ENCODE measurements at places on chromosomes 4 and X.

GRCh38 chr4:52894443-52894842 lies 32.3 kb downstream of the RASL11B start:
- DNase-seq = no peak

DNA sequence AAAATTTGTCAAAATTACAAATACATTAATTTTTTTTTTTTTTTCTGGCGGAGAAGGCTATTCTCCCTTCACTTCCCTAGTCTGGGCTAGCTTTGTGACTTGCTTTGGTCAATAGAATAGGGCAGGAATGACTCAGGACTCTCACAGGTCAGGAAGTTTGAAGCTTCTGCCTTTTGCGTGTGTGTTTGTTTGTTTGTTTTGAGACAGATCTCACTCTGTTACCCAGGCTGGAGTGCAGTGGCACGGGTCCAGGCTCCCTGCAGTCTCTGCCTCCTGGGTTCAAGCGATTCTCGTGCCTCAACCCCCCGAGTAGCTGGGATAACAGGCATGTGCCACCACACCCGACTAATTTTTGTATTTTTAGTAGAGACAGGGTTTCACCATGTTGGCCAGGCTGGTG lies 55.9 kb upstream of the USP9X start:
- DNase-seq = no peak

DNA sequence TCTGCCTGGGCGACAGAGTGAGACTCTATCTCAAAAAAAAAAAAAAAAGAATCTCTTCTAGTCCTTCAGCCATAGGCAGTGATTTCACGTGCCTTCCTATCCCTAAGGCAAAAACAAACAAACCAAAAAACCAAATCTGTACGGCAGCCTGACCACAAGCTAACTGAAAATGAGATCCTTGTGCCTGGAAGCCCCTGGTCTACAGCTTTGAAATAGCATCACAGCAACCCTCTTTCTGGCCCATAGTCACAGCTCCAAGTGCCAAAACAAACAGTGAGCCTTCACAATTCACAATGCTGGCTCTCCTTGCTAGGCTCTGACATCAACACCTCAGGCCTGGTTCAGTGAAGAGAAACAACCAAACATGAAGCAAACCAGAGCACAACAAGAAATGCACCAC lies 46.1 kb downstream of the TMEM150C start:
- DNase-seq = no peak

- no peak for DNase-seq
Measured at GRCh38 chrX:123878252-123878721, 18.4 kb downstream of the XIAP start.

- peak; percentile 18 for DNase-seq
Measured at GRCh38 chr4:138981930-138982390, 33.6 kb upstream of the NOCT start.

DNA sequence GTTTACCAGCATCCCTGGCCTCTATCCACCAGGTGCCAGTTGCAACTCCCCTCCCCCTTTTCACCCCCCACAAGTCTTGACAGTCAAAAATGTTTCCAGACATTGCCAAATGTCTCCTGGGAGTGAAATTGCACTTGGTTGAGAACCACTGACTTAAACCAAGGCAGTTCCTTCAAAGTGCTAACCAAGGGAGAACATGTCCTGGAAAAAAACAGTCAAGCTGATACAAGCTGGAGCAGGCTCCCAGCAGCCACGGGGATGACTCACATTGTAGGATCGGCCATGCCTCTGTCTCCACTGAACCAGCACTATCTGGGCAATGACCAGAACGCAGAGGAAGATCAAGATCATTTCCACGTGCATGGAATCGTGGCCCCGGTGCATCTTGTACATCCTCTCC lies 11.4 kb downstream of the RNF175 start:
- DNase-seq = peak; percentile 30

DNA sequence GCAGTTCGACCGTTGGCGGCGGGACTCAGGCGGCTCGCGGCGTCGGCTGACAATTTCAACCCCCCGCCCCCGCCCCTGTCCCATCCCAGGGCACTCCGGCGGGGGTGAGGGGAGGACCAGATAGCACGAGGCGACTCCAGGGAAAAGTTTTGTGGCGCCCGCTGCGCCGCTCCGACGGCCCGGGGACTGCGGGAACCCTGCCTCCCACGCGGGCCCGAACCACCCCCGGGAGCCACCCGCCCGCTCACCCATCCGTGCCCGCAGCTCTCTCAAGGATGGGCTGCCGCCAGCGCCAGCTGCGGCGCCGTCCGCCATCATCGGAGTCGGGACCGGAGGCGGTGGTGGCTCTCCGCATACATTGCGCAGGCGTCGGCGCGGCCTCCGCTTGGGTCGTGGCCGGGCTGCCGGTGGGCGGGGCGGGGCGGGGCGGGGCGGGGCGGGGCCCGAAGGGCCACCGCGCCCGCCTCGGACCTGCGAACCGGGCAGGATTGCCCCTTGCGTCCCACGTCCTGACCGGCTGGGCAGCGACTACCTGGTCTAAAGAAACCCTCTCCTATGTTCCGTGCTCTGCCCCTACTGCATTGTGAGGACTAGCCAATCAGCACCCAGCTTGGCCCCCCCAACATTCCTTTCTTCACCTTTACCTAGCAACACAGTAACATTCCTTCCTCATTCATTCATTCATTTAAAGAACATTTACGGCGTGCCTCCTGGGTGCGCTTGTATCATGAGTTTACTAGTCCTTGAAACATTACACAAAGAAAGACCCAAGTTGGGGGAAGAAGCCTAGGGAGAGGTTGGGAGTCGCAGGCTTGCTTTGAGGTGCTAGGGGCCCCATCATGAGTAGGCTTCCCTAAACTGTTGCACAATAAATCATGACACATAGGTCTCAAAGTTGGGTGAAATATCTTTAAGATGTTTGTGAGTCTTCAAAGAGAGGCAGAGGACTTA lies at the start of gene MAP7D3:
TSS of gene MAP7D3 (minus strand) at position 360 of the 951 bp plus-strand sequence. CDS start at position 318, 42 bp downstream.
- no peak for DNase-seq

GRCh38 chrX:77528034-77528433 lies 80.8 kb downstream of the FGF16 start:
- no peak for DNase-seq

DNA sequence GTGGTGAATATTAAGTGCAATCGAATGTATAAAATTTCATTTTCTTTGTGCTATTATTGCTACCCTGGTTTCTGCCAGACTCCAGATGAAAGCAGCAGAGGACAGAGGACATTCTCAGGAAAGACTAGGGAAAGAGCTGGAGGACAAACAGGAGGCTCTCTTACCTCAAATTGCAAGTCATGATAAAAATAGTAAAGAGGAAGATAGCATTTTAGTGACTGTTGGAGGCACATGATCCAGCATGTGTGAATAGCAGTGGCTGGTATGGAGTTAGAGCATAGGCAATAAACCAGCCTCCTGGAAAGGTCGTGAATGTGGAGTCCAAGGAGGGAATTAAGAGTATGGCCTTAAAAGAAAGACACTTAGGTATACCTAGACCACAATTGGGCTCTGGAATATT lies 1040.0 kb downstream of the STPG2 start:
- DNase-seq = no peak

DNA sequence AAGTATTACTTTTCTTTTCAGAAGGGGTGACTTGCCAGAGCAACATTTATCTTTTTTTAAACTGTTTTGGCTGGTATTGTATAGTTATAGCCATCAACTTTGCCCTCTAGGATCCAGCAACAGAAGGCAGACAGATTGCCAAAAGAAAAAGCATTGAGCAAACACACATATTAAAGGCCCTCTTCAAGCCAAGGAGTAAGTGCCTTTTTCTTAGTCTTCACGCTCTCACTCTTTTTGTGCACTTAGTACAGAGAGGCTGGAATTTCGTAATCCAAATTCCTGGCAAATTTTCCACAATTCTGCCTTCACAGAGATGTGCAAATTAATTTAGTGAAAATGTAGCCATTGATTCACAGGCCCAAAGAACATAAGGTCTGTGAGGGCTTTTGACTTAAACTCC lies 253.1 kb upstream of the EDA2R start:
- DNase-seq = no peak

GRCh38 chrX:38347136-38347535 lies 5.3 kb upstream of the OTC start:
- peak; percentile 17 for DNase-seq

GRCh38 chr4:43754566-43754965 lies 694.0 kb downstream of the KCTD8 start:
- no peak for DNase-seq

DNA sequence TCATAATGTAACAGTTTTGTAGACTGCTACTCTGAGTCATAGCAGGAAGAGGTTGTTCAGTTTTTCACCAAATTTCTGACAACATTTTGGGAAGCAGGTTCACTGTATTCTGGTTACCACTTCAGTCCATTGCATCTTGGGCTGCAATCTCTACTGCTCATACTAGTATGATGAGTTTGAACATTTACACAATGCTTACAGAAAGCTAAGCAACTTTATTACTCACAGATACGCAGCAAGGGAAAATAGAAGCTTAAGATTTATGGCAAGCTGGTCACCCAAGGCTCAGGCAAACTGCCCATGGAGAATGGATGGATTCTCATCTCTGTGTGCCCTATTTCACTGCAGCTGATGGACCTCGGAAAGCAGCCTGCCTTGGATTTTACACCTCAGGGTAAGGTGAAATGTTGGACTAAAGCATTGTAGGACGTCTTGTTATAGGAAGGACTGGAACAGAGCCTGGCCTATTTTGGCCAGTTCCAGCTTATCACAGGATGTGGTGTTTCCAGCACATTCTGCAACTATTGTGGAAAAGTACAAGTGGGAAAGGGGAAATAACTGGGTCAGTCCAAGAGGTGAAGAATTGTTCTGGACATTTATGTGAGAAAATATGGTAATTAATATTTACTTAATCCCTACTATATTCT lies 887.1 kb upstream of the AGA start:
- no peak for DNase-seq

GRCh38 chrX:155134255-155134654 lies 62.9 kb downstream of the BRCC3 start:
- DNase-seq = no peak

- no peak for DNase-seq
Measured at GRCh38 chr4:88674565-88674964, 23.1 kb downstream of the NAP1L5 start.

- DNase-seq = no peak
Measured at GRCh38 chr4:102139132-102139573, 206.1 kb downstream of the SLC39A8 start.

DNA sequence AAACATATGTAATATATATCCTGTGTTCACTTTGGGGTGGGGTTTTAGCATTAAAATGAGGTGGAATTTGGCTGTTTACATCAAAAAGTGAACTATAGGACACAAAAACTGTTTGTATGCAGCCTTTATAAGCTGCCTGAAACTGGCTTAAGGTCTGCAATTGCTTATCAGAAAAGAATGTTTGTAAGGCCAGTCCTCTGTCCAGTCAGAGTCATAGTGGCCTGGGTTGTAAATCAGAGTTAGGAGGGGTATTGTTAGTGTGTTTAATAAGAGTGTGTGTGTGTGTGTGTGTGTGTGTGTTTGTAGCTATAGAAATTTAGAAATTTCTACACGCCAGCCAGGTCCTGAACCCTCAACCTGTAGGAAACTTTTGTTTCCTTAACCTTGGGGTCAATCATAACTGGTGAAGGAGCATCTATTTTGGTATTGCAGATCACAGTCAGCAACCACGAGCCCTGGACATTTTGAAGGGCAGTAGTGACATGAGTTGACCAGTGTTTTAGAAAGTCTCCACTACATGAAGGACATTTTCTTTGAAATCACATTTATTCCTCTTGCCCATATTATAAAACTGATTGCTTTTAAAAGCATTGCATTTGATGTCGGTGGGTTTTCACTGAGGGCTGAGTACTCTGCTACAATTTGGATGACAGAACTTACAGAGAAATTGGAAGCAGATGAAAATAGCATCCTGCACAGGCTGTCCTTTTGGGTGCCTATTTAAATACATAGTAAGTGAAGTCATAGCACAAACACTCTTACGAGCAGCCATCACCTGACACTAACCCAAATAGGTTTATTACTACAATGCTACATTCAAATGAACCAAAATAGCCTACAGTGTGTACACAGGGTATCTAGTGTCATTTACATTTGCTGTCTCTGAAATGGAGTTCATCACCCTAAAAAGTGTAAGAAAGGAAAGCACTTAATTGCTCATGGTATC lies 11.2 kb upstream of the TMEM154 start:
- DNase-seq = no peak

DNA sequence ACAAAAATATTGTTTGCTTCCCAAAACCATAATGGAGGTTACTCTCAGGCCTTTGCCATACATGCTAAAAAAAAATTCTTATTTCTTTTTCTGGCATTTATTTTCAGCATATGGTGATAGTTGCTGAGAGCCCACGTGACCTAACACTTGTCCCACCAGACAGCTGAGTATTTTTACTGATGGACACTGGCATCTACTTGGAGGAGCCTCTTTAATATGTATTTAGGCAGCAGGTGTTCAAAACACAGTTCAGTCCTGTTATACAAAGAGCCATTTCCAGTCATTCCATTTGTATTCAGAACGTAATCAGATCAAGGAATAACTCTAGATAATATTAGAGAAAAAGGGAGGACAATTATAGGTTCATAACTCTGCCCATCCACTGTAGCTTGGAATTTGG lies 95.5 kb downstream of the CXCL13 start:
- no peak for DNase-seq

DNA sequence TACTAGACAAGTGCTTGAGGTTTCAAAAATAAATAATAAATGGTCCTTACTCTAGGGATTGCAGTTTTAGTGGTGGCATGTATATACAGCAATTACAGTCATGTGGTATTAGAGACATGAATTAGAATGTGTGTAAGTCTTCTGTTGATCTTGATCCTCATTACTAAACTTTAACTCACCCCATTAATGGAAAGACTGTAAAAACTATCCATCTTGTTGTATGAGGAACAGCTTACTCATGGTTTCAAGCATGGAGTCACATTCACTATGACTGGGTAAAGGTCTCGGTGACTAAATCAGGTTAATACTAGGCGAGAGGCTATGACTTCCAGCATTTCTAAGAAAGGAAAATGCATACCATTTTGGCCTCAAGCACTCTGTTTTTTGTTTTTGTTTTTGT lies 107.0 kb upstream of the HPGD start:
- no peak for DNase-seq

DNA sequence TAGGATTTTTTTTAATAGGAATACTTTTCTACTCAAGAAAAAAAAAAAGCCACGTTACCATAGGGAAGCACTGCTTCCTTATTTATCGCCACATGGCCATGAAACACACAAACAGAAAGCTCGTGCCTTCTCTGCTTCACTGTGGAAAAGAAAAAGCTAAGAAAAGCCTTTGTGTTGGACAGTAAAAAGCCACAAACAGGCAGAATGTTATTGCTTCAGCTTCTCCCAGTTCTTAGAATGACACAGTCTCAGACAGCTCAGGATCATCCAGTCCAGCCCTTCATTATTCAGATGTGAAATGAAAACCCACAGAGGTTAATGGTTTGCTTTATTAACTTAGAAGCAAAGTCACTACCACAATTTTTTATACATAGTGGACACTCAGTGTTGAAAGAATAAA lies 181.6 kb upstream of the NOCT start:
- no peak for DNase-seq

DNA sequence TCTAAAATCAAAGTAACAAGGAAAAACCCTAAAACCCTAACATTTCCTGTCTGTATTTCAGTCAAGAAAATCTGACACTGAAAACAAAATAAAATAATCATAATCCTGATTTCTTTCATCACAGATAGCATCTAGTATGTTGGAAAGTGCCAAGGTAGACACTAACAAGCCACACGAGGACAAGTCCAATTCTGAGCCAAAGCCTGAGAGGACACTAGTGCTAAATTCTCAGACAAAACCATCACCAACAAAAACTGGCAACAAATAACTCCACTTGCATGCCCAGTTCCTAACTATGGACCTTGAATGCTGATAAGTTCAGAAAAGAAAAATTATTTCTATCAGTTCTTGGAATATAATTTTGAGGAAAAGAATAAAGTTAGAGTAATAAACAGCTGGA lies 113.7 kb downstream of the MANBA start:
- DNase-seq = no peak

GRCh38 chr4:16894406-16894805 lies 4.0 kb downstream of the LDB2 start:
- DNase-seq = no peak
